Right kidney (tissue), 9 donors: ENCODE measurements at places on chromosomes 13 and 19.

DNA sequence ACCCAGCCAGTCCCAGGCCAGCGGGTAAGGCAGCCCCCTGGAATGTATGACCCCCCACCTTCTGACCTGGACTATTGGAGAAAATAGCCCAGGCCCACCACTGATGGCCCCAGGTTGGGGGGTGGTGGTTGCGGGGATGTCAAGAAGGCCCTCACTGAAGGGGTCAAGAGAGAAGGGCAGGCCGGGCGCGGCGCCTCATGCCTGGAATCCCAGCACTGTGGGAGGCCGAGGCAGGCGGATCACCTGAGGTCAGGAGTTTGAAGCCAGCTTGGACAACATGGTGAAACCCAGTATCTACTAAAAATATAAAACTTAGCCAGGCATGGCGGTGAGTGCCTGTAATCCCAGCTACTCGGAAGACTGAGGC, 1.5 kb upstream of the ADAMTSL5 start:
- no peak for DNase-seq

DNA sequence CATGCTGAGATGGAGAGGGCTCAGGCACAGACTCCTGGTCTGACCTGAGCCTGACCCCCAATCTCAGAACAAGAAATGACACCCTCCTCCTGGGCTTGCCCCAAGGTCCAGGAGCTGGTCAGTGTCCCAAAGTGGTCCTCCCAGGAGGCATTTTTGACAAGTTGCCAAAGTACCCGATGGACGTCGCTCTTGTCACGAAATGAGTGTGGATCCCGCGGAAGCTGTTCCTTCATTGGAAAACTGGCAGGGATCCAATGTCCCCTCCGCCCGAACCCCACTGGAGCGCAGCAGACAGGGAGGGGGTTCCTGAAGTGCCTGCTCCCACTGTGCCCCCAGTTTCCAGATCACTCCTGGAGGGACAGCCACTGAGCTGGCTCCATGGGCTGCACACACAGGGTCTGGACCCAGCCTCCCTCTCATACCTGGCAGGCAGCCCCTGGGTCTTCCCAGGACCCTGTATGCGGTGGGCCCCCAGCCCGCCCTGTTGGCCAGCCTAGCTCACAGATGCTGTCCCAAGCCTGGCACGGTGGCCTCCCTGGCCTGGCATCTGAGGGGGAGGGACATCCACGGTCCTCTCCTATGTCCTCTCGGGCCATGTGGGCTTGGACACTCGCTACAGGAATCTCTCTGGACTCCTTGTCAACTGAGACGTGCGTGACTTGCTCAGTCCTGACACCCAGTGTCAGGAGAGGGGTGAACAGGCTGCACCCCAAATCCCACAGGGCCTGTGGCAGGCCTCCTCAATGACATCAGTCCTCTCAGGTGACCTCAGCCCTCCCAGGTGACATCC, 12.8 kb upstream of the ZNF14 start:
- DNase-seq: no peak

DNA sequence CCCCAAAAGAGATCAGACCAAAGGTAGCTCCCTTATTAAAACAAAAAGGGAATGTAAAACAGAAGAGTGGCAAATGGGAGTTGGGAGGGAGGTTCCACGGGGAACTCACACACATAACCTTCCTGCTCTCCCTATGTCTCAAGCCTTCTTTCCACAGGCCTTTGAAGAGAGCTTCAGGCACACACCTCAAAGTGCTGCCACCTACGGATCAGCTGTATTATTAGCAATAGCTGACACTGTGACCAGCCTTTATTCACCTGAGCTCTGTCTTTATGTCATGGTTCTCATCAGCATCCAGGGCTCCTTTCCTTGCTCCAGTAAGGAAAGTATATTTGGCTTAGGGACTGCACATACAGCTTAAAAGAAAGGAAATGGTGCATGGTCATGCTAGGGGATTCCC, 11.3 kb downstream of the ZNF571 start:
- no peak for DNase-seq

DNA sequence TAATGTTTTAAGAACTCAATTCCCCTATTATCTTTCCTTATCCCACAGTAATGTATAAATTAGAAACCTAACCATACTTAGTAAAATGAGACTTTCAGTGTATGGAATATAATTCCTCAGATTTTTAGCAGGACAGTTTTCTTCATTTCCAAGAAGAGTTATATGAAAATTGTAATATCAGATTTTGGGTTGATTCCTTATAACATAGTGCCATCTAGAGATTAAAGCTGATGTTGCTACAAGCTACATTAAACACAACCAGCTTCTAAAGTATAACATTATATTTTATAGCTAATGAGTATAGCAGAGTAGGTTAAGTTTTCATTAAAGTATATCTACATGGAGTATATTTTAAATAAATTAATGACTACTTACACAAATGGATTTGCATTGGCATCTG, 99.7 kb upstream of the MIR17HG start:
- DNase-seq: no peak

GRCh38 chr19:37817180-37817981, 38.0 kb upstream of the ZNF573 start:
- peak; percentile 86 for DNase-seq

GRCh38 chr19:51664131-51664530, 17.5 kb upstream of the SIGLEC14 start:
- DNase-seq: no peak

DNA sequence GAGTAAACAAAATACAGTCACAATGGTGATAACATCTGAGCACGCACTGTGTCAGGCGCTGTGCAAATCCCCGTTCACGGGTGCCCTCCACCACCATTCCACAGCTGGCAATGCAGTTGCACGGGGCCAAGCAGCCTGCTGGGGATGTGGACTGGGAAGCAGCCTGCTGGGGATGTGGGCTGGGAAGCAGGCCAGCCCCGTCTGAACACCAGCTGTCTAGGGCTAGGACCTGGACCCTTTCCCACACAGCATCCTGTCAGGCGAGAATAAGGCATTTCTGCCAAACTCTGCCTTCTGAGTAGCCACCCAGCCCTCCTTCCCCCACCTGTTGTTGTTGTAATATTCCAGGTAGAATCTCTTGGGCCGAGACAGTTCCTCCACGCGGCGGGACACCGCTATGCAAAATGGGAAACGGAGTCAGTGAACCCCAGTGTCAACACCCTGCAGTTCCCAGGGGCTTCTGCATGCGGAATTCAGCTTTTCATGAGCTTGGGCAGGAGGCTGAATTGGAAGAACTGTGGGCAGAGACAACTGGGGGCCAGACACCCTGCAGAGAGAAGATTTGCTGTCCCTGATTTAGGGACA, 27.8 kb upstream of the MIER2 start:
- no peak for DNase-seq

GRCh38 chr13:23060959-23061358, 119.8 kb upstream of the SGCG start:
- DNase-seq: no peak

- no peak for DNase-seq
Observed at GRCh38 chr13:25455146-25455545, 83.4 kb downstream of the ATP8A2 start.

GRCh38 chr19:39252458-39252857, 3.8 kb upstream of the IFNL4 start:
- no peak for DNase-seq
